CD8-positive, alpha-beta memory T cell (primary cell): ENCODE measurements at places on chromosomes 2 and 18.

DNA sequence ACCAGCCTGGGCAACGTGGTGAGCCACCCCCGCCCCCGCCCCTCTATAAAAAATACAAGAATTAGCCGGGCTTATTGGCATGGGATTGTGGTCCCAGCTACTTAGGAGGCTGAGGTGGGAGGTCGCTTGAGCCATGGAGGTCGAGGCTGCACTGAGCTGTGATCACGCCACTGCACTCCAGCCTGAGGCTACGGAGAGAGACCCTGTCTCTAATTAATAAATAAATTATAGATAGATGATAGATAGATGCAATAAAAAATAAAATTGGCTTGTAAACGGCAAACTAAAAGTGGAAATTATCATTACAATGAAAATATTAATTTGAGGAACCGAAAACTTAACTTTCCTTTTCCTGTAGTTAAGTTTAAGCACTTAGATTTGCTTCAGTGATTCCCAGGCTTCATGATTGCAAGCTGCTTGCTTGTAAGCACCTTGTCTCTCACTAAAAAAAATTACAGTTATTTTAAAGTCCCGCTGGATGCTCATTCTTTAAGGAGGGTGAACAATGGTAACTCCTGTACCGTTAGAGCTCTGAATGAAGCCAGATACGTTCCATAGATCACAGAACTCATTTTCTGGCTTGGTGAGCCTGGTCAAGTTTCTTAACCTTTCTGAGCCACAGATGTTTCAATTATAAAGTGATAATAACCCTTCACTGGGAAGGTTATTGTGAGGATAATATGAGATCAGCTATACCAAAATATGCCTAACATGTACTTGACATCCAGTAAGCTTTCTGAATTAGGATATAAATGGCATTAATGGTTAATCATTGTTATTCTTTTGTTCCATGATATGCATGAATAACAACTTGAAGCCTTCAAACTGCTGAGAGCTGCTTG is 9.3 kb upstream of the NARS1 start:
- no peak for DNase-seq

- DNase-seq = no peak
Observed at GRCh38 chr2:219399716-219400478, 12.2 kb upstream of the DNPEP start.

DNA sequence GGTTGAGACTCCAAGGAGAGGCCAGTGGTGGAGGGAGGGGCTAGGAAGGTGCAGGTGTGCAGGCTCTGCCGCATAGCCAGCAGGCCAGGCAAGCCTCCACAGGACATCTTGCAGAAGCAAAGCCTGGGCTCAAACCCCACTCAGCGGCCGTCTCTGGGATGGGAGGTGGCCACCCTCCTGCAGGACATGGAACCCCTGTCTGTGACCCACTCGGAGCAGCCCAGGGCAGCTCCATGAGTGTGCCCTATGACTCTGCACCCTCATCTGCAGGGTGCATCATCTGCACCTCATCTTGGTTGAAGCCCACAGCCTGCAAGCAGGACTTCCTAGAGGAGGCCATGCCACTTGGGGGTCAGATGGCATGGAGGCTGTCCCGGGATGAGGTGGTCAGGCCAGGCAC is 46.3 kb downstream of the GPC1 start:
- no peak for DNase-seq

GRCh38 chr2:173667014-173667413 is 298.2 kb downstream of the SP3 start:
- no peak for DNase-seq

- no peak for DNase-seq
Observed at GRCh38 chr2:212649646-212650045, 111.0 kb upstream of the ERBB4 start.
